Stimulated activated CD8-positive, alpha-beta memory T cell treated with anti-CD3 and anti-CD28 coated beads, Interleukin-15, amount 100 ng/mL, for 1 hour (primary cell): ENCODE measurements at places on chromosomes 7 and 10.

DNA sequence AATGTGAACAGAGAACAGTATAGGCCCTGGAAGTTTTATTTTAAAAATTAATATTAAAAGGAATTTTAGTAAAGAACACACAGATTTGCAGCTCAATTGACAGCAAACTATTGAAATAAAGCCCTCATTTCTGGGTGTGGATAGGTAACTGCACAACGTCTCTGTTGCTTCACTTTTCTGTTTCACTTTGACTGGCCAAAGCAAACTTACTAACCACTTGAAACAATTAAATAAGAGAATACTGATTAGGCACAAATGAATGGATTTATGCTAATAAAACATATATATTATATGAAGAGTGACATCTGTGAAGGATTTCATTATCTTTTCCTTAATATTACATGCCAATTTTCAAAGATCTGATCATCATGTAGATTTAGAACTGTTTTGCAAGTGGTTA lies 11.9 kb downstream of the ZNF804B start:
- no peak for DNase-seq

DNA sequence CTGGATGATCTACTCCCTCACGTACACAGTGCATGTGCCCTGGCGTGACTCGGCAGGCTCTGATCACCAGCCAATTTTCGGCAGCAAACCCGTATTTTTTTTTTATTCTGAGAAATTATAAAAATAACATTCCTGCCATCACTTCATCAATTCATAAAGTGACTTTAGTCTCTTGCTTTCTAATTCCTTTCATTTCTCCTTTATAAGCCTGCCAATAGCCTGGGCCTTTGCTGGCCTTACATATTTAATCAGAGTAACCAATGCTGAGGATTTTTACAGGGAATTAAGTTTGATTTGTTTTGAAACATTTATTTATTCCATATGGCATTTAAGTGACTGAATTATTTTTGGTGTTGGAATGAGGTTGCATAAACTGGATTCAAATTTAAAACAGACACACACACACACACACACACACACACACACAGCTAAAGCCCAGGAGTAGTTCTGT lies 140.8 kb downstream of the ETV1 start:
- DNase-seq = no peak

DNA sequence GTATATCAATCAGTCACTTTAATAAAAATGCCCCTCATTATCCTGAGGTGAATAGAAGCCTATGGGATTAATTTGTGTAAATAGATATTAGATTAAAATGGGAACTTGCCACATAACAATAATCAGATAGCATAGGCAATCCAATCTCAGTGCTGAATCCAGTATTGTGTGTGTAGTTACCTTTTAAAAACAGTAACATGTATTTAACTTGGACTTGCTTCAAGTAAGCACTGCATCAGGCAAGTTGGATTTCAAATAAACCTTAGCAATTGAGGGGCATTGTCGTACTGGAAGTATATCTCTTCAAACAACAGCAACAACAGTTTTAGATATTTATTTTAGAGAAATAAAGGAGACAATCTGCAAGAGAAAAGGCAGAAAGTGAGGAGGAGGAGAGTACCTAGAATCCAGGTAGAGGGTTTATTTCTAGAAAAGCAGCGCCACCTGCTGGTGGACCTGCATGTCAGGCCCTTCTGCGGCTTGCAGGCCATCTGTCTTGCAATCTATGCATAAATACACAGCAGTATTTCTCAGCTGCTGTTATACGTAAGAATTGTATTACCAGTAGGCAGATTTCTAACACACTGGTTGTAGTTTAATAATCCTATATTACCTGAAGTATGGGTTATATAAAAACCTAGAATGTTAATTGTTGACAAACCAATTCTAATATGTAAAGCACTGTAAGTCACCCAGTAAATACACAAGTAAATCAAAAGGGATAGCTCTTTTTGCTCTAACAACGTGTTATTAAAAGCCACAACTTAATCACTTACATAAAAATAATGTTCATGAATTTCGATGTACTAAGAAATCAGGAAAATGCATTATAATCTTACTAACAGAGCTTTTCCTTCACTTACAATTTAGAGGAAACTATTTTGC lies 652.8 kb downstream of the KCNMA1 start:
- DNase-seq = peak; percentile 32

DNA sequence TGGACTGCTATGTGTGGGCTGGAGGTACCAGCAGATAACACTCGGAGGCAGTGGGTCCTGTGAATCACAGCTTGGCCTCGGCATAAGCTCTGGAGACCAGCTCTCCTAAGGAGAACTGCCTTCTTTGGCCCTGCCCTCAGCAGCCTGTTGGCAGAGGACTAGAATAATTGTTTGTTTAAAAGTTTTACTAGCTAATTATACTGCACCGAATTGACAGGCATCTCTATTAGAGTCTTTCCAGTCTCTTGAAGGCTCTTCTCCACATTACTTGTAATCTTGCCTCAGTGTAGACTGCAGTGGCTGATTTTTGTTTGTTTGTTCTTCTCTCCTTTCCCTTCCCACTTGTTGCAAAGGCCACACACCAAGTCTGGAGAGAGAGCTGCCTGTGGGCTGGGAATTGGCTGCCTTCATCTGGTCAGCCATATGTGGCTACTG lies 183.2 kb downstream of the AUTS2 start:
- DNase-seq = no peak

GRCh38 chr7:28773423-28774145 lies 184.5 kb downstream of the TRIL start:
- no peak for DNase-seq

DNA sequence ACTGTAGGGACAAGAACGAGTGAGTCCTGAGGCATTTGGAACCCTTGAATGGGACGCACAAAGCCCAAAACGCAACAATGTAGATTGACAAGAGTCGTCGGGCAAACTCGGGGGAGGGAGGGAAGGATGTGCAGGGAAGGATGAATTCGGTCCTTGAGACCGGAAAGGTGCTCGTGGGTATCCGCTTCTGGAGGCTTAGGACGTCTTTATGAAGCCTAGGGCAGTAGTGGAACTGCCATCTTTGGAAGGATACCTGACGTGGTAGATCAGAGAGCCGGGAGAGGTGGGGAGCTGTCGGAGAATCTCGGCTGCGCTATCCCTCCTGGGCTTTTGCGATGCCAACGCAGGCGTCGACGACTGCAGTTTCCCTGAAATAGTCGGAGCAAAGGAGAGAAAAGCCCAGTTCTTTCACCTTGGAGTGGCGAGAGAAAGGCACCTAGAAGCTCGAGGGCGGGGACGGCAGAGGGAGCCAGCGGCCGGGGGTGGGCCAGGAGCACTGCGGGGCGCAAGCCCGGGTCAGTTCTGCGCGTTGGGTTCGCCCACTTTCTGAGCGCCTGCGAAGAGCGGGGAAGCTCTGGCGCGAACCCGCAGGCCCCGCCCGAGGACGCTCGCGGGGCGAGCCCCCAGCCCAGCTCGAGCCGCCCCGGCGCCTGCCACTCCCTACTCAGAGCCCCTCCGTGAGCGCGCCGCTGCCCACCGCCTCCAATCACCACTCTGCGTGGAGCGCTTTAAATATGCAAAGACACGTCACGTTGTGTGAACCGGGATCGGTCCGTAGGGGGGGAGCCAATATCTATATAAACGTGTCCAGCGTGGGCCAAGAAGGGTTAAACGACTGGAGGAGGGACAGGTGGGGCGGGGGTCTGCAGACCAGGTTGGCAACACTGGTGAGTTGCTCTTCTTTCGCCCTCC lies at the start of gene CYP26C1:
TSS of gene CYP26C1 (plus strand) at position 824 of the 912 bp plus-strand sequence. CDS start 466 bp downstream, outside the sequence.
- DNase-seq = no peak

GRCh38 chr10:111203615-111204014 lies 126.8 kb downstream of the ADRA2A start:
- no peak for DNase-seq

DNA sequence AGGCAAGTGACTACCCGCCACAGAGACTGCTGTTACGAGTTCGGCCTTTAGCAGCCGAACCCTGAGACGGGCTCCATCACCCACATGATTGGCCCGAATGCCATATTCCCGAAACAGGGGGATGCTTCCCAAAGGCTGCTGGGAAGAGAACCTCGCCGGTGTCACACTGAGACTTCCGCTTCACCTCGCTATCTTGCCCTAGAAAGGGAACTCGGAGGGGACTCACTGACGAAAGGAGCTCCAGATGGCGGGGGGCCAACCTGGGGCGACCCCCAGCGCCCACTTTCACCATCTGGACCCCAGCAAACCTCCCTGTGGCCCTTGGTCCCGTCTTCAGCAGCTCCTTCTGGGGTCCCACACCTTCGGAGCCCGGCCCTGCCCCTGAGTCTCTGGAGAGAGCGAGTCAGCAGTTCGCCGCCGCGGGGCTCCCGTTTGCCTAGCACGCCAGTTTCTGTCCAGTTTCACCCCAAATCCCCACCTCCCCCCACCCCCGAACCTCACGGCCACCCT lies 529 bp downstream of the HPS1 start:
- DNase-seq = no peak
